ENCODE measurements at places on chromosomes 2 and 18.
A peak's percentile ranks its signal among the peaks of the same experiment; 100 is the strongest.

DNA sequence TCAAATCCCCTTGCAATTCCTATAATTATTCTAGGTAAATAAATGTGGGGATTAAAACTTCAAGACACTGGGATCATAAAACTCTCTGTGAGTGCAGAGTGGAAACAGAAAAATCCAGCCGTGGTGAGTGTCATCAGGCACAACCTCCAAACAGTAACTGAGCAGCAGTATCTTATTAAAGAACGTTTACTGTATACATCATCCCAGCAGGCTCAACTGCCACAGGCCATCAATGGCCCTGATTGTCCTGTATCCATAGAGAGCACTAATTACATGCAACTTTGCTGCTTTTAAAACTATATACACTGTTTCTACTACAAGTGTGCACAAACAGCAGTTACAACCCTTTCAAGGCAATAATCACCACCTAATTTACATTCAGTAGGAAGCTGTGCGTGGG lies 23.9 kb downstream of the GAREM1 start:
- no peak for DNase-seq

DNA sequence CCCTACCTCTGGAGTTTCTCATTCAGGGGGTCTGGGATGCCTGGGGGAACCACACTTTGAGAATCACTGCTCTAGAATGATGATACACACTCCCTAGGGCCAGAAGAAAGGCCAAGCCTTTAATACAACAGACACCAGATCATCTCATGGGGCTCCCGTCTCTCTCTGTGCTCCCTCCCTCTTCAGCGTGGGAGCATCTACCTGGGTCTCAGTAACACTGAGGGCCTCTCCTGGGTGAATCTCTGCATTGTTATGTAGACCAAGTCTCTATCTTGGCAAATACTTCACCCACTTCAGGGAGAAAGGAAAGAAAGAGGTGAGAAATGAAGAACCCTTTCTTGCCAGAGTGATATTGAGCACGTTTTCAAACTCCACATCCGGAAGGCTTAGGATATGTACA lies 146.8 kb upstream of the MSH6 start:
- DNase-seq, result no peak

DNA sequence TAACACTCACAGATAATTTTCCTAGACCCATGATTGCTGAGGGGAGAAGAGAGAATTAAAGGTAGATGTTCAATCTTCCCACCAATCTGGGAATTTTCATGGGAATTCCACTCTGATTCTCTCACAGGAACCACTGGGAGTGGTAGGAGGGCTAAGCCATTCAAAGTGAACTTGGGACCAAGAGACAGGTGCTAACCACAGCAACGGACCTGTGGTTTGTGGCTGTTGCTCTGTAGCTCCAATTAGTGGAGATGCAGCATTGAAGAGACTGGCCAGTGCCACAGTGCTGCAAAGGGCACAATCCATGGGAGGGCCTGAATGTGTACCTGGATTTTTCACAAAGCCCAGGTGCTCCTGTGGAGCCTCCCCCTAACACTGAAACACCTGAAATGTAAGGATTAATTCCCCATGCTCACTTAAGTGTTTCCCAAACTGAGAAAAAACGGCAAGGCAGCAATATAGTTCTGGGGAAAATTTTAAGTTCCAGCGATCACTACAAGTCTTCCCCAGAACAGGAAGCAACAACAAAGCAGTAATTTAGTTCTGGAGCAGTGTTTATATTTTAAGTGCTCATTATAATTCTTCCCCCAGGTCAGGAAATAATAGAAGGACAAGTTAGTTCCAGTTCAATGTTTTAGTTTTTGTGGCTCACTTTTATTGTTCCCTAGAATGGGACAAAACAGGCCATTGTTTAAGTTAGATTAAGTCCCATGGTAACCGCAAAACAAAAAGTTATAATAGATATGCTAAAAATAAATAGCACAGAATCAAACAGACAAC lies 1045.8 kb downstream of the CNTNAP5 start:
- DNase-seq, result no peak

- DNase-seq, result peak; percentile 82
Observed at GRCh38 chr2:183059561-183059960, 19.0 kb upstream of the DUSP19 start.

DNA sequence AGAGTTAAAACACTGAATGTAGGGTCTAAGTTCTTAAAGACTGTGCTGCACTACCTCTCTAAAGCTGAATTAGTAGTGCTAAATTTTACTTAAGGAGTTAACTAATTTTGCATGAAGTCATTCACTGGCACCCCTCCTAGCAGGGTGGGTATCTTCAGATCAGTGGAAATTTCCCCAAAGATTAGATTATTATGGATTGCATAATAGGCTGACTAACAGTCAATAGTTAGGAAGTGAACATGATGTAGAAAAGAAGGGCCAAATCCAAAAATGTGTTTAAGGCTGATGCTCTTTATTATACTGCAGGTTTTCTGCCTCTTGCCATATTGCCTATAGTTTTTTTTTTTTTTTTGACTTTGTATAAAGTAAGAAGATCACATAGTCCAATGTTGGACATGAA lies 5.2 kb downstream of the ZNF638 start:
- DNase-seq, result peak; percentile 11

GRCh38 chr2:145380436-145381017 lies 860.6 kb upstream of the ZEB2 start:
- DNase-seq, result peak; percentile 83

- peak; percentile 79 for DNase-seq
Observed at GRCh38 chr2:46967990-46968647, 52.5 kb upstream of the MCFD2 start.

GRCh38 chr2:100632759-100633158 lies 70.0 kb downstream of the PDCL3 start:
- no peak for DNase-seq

DNA sequence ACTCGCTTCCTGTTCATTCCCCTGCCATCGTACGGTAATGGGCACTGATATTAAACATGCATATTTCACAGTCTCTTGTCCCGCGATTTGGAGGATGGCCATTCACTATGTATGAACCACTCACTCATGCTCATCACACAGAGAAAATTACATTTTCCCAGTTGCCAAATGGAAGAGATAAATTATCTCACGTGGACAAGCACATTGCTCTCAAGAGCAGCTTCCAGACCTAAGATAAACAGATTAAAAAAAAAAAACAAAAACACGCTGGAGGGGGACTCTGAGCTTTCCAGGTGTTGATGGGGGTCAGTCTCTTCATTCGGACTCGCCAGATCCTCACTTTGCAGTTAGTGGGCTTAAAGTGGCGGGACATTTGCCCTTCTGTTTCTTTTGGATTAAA lies 1.7 kb upstream of the MAPK4 start:
- DNase-seq, result no peak

DNA sequence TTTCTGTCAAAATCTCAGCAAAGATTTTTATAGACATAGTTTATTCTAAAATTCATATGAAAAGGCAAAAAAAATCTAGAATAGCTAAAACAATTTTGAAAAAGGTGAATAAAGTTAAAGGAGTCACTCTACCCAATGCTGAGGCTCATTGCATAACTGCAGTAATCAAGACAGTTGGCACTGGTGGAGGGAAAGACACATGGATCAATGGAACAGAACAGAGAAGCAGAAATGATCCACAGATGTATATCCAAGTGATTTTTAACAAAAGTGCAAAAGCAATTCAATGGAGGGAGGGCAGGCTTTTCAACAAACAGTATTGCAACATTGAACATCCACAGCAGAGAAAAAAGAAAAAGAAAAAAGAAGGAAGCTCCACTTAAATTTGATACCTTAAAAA lies 162.8 kb downstream of the RBM43 start:
- no peak for DNase-seq

DNA sequence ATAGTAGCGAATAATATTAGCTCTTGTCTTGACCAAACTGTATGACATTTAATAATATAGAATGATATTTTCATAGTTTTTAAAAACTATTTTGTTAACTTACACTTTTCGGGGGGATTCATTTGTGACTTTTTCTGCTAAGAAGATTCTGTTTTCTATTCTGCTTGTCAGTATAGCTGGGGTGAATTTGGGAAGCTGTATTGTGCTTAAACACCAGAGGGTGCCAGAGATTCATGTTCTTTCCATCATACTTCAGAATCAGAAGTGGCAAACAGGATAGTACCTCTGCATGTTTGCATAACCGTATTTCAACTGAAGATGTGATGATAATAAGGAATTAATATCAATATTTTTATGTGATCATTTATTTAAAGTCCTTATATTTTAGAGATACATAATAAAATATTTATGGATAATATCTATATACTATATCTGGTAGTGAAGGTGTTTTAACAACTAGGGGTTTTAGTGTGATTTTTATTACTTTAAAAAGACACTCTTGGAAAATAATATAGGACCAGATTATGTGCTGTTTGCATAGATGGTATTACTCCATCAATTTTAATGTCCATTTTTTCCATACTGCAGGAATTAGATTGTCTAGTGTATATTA lies 81.0 kb downstream of the TAF4B start:
- DNase-seq, result peak; percentile 49

DNA sequence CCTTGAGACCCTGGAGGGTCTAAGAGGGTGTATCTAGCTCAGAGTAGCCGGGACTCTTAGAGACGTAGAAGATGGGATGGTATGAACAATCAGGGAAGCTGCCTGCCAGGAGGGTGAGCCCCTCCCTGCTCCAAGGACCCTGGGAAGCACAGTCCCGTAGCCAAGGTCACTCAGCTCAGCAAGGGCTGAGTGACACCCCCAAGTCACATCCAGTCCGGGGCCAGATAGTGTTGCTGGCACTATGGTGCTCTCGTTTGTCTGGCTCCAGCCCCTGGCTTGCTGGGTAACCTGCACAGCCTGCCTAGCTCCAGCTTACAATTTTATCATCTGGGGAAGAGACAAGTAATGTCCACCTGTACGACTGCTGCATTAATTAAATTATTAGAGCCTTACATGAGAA lies 22.3 kb downstream of the REEP1 start:
- DNase-seq, result no peak

- DNase-seq, result peak; percentile 34
Observed at GRCh38 chr2:218964041-218964771, 4.7 kb downstream of the CDK5R2 start.

DNA sequence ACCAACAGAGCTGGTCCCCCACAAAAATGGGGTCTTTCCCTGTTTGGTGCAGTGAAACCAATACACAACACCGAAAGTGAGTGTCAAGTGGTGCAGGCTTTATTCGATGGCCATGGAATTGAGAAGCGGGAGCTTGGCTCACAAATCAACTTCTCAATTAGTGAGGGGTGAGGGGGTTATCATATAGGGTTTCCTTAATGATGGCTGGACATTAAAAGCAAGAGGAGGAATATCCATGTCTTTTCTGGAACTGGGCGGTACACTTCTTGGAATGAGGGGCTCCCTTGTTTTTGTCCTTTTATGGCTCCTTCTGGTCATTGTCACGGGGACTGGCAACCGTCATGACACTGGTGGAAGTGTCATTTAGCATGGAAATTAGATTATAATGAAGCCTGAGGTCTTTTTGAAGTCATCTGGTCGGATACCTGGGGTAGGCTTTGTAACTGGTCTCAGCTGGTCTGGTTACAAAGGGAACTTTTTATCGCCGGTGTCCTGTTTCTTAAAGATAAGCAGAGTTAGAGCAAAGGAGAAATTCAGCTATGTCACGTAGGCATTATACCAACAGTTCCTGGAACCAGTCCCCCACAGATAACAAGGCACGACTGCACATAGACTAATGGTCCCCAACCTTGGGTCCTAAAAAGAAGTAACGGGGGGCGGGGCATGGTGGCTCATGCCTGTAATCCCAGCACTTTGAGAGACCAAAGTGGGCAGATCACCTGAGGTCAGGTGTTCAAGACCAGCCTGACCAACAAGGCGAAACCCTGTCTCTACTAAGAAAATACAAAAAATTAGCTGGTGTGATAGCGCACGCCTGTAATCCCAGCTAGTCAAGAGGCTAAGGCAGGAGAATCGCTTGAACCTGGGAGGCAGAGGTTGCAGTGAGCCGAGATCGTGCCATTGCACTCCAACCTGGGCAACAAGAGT lies 93.5 kb upstream of the NDUFV2 start:
- DNase-seq, result no peak

DNA sequence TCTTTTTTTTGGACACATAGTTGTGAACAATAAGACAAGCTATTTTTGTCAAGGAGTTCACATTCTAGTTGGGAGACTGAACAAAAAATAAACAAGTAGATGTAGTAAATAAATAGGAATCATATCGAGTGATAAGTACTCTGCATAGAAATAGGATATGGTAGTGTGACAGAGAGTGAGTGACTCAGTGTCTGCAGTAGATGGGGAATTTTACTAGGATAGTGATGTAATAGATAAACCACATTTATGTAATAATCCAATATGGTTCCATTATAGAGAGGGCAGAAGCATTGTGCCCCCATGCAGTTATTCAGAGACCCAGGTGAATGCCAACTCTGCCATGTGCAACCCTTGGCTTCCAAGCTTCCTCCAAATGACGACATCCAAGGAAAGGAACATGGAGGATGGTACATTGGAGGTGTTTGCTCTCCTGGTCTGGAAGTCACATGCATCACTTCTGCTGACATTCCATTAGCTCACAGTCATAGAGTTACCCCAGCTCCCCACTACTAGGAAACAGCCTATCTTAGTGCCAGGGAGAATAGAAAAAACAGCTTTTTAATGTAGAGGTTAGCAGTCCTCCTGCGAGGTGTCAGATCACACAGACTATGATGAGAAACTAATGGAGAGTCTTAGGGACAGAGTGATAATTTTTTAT lies 595.4 kb downstream of the NYAP2 start:
- peak; percentile 53 for DNase-seq

DNA sequence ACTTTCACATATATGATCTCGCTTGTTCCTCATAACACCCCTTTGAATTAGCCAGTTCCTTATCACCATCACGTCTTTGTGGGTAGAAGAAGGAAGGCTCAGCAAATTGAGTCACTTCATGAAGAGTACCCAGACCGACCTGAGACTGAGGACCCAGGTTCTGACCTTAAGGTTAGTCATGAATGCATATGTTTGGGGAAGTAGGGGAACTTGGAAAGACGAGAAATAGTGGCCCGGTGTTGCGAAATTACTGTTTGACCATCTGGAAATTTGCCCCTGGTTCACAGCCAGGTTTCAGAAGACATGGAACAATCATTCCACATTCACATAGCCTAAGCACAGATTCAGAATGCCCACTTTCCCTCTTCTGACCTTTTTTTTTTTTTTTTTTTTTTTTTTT lies 59.8 kb downstream of the MEIS1 start:
- DNase-seq, result peak; percentile 49

- no peak for DNase-seq
Observed at GRCh38 chr2:55498582-55498981, 20.9 kb upstream of the CFAP36 start.

DNA sequence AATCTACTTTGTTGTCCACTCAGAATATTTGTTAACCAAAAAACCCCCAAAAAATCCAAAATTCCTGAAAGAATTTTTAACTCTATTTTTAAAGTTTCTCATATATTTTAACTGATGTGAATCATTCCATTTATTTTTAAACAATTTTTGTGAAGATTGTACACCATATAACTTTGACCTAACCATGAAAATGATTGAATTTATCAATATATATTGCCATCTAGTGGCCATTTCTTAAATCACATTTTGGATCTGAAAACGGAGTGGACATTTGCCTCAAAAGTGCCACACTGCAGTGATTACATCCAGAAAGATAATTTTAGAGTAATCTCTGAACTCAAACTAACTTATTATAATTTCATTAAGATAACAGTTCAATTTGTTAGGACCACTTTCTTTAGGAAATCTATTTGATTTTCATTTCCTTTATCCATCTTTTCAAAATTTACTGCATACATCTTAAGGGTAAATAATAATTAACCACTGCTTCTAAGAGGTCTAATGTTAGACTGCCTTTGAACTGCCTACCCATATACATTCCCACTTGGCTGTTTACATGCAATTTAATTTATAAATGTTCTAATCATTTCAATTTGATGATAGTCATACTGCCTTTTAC lies 71.1 kb downstream of the DSC3 start:
- peak; percentile 15 for DNase-seq

- no peak for DNase-seq
Observed at GRCh38 chr2:75284345-75284744, 85.0 kb upstream of the TACR1 start.
